ENCODE measurements at places on chromosomes 1 and 21. TPM values are rescaled to one million over a fixed set of nuclear protein-coding genes. Genes with fewer than 3 reads are reported as not detected.

GRCh38 chr1:217539510-217539909 lies 91.4 kb downstream of the GPATCH2 start:
- DNase-seq, result no peak

The TMCC2 gene
- 2.9 TPM for total RNA-seq

- DNase-seq, result peak; percentile 17
Measured at GRCh38 chr1:47351305-47351704, 17.7 kb downstream of the CMPK1 start.

DNA sequence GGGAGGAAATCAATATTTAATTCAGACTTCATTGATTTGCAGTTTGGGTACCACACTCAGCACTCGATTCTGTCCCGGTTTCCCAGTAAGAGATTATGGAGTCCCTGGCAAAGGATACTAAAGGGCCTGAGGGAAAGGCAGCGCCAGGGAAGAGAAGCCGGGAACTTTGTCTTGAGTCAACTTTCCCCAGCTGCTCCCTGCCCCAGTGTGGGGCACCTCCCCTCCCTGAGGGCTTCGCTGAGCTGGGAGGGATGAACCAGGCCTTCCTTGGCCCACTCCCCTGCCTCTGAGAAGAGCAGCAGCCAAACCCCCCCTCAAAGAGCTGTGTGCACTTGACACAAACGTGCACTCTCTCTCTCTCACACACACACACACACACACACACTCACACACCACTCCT lies 32.6 kb downstream of the OPTC start:
- no peak for DNase-seq

- no peak for DNase-seq
Measured at GRCh38 chr1:229832695-229833094, 206.6 kb downstream of the URB2 start.

DNA sequence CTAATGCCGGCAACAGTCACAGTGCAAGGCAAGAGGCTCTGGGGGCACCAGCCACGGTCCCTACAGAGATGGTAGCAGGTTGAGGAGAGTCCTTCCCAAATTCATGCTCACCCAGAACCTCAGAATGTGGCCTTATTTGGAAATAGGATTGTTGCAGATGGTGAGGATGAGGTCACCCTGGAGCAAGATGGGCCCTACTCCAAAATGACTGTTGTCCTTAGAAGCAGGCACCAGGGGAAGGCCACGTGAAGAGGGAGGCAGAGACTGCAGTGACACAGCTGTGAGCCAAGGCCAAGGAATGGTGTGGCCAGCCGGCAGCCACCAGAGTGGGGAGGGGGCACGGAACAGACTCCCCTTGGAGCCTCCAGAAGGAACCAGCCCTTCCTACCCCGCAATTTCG lies 70.8 kb upstream of the CLDN14 start:
- no peak for DNase-seq

The NCAM2 gene
- total RNA-seq, result 15.3 TPM

DNA sequence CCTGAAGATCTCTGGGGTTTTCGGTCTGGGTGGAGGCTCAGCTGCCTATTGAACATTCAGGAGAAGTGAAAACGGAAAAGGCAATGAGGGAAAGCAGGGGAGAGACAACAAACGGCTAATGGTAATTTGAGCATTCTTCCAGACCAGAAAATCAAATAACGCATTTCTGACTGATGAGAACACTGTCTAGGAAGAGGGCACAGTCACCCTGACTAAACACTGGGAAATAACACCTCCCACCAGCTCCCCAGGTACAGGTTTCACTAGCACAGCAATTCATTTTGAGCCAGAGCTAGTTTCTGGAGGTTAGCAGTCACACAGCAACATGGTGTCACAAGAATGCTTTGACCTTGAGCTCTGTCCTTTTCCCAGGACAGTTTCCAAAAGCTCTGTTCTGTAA lies 21.1 kb downstream of the NCF2 start:
- DNase-seq, result no peak

DNA sequence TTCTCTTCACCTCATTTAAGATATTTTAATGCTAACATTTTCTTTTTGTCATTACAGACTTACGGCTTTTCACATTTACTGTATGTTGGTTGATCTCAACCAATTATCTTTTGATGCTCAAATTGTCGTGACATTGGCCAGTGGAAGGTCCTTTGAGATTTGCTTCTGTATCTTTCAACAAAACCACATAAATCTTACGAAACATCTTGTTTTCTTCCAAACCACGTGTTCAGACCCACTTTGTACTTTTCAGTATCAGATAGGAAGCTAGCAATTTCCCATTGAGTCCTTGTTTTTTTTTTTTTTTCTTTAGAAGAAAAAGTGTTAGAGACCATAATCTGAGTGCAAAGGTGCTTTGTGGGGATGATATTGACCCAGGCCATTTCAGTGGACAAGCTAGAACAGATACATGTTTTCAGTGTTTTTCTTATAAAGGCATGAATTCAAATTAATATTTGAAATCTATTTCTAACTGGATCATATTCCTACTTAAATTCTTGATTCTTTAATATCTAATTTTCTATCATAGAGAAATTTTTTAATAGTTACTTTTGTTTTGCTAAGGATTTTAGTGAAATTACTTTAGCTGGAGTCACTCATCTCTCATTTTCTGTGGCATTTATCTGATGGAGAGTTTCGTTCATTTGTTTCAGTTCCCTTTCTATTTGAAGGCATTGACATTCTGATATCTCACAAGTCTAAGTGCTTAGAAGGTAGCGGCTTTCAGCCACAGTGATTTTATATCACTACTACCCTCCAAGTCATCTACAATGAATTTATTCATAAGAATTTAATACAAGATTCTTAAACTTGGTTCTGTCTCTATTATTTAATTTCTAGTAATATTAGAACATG lies 26.7 kb downstream of the ATG4C start:
- no peak for DNase-seq

DNA sequence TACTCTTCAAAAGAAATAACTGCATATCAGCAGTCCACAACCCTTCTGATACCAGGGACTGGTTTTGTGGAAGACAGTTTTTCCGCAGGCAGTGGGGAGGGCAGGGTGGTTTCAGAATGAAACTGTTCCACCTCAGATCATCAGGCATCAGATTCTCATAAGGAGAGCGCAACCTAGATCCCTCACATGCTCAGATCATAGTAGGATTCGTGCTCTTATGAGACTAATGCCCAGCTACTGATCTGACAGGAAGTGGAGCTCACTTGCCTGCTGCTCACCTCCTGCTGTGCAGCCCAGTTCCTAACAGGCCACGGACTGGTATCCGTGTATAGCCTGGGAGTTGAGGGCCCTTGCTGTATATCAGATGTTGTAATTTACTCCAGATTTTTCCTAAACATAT lies 11.5 kb downstream of the RO60 start:
- DNase-seq, result no peak

DNA sequence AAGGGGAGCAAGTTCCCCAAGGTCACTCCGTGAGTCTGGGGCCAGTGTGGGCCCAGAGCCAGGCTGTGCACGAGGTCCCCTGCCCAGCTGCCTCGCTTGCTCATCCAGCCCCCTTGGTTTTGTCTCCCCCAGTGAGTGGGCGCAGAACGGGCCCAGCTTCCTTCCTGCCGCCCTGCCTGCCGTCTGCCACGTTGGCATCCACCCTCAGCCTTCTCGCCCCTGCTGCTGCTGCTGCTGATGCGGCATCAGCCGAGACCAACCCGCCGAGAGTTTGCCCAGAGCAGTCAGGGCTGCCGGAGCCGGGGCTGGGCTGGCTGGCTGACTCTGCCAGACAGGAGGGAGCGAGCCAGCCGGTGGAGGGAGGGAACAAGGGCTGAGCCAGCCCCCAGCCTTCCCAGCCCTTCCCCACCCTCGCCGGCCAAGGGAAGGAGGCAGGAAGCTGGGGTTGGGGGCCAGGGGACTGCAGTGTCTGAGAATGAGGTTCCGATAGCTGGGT lies 31.4 kb upstream of the WASF2 start:
- peak; percentile 85 for DNase-seq

- DNase-seq, result peak; percentile 97
Measured at GRCh38 chr1:110087812-110088738, 17.6 kb upstream of the ALX3 start.

DNA sequence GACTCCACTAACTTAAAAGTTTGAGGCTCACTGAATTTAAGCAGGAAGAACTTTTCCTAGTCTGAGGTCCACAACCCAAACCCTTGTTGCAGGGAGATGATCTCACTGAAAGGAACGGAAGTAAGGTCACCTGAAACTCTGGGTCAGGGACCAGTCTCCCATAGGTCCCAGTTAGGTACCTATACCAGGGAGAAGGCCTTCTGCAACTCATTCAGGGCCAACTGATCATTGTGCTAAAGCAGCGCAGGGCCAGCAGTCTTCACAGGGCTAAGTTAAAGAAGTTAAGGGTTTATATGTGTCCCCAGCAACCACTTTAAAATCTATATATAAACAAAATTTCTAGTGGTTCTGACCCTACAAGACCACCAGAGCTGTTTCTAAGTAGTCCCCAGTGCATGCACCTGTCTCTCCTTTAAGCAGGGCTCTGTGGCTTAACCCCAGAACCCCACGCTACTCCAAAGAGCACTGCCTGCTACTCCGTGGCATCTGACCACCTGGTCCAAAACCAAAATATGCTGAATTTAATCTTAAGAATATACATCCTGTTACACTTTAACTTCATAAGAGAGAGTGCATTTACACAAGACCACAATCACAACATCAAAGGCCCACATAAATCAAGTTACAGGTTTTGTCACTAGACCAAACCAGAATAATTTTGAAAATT lies 2.8 kb downstream of the SRSF10 start:
- DNase-seq, result no peak

- DNase-seq, result no peak
Measured at GRCh38 chr1:182262425-182262824, 129.2 kb downstream of the GLUL start.

GRCh38 chr1:200890818-200891773 lies 3.6 kb upstream of the INAVA start:
- peak; percentile 94 for DNase-seq

The SH3BGRL3 gene
- total RNA-seq, result 30.8 TPM

The L1TD1 gene
- 0.29 TPM for total RNA-seq

The AMY1B gene
- not detected for total RNA-seq

- no peak for DNase-seq
Measured at GRCh38 chr1:41679531-41679930, 195.0 kb upstream of the EDN2 start.

- DNase-seq, result no peak
Measured at GRCh38 chr1:147109762-147110161, 62.5 kb downstream of the PRKAB2 start.

- no peak for DNase-seq
Measured at GRCh38 chr1:184020855-184021254, 16.7 kb downstream of the COLGALT2 start.

GRCh38 chr1:3101124-3101939 lies 32.3 kb downstream of the PRDM16 start:
- no peak for DNase-seq

The TDRD10 gene
- total RNA-seq, result not detected

DNA sequence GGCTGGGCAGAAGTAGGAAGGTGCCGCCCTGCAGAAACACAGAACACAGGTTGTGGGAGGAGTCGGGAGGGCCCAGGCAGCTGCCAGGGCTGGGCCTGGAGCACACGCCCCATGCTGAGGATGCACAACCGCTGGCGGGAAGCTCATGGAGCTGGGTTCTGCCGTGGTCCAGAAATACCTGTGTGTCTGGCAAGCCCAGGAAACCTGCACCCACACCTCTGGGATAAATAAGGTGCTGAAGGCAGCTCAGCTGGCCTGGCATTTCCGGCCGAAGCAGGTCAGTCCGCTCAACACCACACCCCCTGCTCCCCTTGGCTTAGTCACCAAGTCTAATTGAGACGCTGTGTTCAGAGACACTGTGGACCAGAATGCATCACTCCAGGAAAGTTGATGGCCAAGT lies 32.1 kb downstream of the CTNNBIP1 start:
- no peak for DNase-seq

GRCh38 chr1:235074523-235075047 lies 54.1 kb downstream of the TOMM20 start:
- peak; percentile 63 for DNase-seq

- DNase-seq, result no peak
Measured at GRCh38 chr1:175720023-175720422, 23.4 kb downstream of the TNR start.

DNA sequence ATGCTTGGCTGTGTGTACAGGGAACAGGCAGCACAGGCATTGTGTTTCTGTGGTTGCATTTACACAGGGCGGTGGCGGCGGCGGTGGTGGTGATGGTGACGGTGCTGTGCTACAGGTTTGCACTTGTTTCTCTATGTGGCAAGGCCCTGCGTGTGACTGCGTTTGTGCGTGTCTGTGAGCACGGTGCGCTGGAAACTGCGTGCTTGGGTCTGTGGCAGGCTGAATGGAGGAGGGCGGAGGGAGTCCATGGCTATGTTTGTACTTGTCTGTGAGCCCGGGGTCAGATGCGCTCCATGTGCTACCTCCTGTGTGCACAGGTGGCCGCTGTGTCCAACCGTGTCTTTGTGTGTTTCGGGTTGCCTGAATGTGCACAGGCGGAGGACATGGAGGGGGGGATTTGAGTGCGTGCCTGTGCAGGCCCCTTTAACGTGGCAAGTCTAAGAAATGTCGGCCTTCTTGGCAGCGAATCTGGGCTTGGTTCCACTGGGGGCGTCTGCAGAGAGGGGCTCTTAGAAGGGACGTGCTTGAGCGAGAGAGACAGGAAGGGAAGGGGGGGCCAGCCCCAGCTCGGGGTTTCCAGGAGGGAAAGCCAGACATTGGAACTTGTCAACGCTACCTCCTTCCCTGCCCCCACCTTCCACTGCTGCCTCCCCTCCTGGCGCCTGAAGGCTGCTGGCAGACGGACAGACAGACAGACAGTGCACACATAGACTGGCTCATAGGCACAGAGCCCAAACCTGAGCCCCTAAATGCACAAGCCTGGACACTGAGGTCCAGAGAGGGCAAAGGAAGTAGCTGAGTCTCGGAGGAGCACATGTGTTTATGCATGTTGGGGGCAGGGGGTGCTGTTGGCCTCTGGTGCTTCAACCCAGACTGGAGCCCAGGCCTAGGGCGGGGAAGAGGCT lies 32.7 kb upstream of the WASF2 start:
- peak; percentile 83 for DNase-seq

- no peak for DNase-seq
Measured at GRCh38 chr1:31371121-31371959, 1.5 kb downstream of the FABP3 start.

The NOL9 gene
- total RNA-seq, result 32.1 TPM

GRCh38 chr1:209862391-209863356 lies 34.9 kb downstream of the UTP25 start:
- DNase-seq, result no peak

DNA sequence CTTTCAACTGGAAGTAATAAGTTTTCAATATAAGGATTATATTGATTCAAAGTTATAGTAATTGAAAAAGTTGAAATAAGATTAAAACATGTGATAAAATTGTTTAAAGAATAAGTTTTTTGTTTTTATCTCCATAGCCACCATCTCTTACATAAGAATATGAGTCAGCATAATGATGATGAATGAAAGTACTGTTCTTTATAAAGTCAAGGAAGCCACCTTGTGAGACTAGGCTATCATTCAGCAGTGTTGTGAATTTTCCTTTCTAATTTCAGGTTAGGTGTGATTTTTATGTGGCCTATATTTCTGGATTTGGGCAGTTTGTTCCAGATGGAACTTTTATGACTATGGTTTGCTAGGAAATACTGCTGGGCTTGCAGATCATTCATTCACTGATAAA lies 22.4 kb upstream of the ASB17 start:
- DNase-seq, result no peak

GRCh38 chr1:246221485-246222255 lies 285.4 kb downstream of the SMYD3 start:
- no peak for DNase-seq

The C8A gene
- total RNA-seq, result not detected
